ENCODE measurements at places on chromosomes 5 and 9.

GRCh38 chr9:96587338-96588315 is 32.0 kb downstream of the CDC14B start:
- DNase-seq, result no peak

DNA sequence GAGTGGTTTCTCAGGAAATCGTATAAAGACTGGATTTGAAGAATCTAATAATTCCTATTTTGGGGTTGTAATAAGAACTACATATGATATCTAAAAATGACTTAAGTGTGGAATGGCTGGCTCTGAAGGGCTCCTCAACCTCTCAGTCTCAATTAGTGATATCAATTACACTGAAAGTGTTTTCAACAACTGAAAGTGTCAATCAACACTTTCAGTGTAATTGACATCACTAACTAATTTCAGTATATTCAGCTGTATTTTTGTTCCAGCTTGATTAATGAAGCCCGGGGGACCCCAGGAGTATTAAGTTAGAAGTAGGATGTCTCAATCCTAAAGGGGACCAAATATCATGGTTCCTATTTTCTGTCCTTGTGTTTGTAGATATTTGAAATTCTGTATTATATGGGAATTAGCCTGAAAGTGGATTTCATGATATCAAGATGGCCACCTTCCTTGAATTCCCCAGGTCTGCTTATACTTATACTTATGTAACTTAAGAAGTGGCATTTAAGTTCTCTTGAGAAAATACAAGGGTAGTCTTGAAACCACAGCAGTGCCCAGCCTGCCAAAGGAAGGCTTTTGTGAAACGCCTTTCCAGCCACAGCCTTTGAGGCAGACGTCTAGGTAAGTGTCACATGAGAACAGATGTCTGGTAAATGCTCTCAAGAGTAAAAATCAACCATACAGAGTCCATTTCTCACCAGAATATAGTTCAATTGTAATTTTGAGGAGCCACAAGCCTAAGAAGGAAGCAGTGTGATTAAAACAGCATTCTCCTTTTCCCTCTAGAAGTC is 4.6 kb downstream of the BASP1 start:
- peak; percentile 31 for DNase-seq

DNA sequence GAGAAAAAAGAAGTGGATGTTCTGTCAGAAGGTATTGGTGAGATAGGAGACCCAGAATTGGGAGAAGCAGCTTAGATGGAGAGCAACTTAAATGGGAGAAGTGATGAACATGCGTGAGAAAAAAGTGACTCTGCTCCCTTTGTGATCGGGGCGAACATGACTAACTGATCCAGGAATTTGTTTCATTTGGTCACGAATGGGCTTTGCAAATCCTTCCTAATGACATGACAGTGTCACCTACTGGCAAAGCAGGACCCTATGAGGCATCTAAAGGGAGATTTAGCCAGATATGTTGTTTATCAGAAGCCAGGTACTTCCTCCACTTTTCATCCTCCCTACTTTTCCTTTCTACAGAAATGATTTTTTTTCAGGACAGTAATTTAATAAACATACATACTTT is 787.4 kb upstream of the RGMB start:
- peak; percentile 86 for DNase-seq

GRCh38 chr5:111144352-111144930 is 52.3 kb downstream of the WDR36 start:
- no peak for DNase-seq

- DNase-seq, result no peak
These were observed 8.9 kb upstream of the FOXB2 start for GRCh38 chr9:77010527-77010926.

- DNase-seq, result no peak
These were observed 4.3 kb upstream of the SQSTM1 start for GRCh38 chr5:179816401-179816795.

DNA sequence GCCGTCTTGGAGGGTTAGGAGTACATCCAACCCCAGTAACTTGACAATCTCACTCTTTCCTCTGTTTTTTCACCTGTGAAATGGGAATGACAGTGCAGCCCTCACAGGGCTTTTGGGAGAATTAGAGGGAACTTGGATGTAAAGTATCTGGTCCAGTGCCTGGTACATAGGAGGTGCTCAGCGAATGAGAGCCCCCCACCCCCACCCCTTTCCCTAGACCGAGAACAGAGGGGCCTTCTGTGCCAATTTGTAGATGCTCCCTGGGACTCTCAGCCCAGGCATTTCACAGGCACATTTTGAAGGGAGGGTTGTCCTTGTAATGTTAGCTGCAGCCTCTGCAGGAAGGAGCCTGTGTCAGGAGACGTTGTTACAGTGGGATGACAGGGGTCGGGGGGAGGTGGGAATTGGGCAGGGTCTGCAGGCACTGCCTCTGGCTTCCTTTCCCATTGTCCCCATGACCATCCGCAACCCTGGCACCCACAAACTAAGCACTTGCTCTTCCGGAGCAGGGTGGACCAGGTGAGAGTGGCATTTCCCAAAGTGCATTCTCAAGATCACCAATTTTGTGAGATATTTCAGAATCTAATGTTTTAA is 47.0 kb downstream of the AMBP start:
- no peak for DNase-seq

GRCh38 chr9:84822589-84823233 is 153.2 kb downstream of the NTRK2 start:
- DNase-seq, result no peak

DNA sequence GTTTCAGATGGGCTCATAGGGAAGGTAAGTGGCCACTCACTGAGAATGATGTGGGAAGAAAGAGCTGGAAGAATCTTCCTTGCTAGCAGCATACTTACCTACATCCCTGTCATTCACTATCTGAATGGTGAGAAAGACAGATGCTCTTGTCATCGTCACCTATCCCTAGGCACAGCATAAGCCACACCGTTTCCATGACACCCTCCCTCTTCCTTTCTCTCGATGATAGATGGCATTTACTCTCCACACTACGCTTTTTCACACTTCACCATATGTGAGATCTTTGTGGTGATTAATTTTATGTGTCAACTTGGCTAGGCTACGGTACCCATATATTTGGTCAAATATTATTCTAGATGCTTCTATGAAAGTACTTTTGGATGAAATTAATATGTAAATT is 44.4 kb upstream of the FER start:
- no peak for DNase-seq

DNA sequence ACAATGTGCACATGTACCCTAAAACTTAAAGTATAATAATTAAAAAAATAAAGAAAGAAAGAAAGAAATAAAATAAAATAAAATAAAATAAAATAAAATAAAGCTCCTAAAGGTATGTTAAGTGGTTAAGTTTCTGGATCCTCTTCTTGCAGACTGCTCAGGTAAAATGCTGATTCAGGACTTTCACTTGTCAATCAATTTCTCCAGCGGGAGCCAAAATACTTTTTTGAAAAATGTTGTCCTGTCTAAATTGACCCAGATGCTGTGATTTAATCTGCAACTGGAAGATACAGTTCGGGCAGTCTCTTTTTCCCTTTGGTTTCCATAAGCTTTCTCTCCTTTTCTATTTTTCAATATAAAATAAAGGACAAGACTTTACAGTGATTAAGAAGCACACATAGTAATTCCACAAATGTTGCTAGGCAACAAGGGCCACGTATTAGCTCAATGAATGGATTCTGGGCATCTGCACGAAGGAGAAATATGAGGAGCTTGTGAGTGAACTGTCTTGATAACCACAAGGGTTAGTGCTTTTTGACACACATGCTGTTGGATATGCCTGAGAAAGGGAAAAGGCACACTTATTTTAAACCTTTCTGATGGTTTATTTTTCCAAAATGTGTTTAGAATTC is 38.6 kb downstream of the HTR4 start:
- no peak for DNase-seq

GRCh38 chr5:38532165-38532669 is 24.2 kb downstream of the LIFR start:
- DNase-seq, result no peak

GRCh38 chr5:19891658-19892057 is 96.3 kb downstream of the CDH18 start:
- DNase-seq, result peak; percentile 82

DNA sequence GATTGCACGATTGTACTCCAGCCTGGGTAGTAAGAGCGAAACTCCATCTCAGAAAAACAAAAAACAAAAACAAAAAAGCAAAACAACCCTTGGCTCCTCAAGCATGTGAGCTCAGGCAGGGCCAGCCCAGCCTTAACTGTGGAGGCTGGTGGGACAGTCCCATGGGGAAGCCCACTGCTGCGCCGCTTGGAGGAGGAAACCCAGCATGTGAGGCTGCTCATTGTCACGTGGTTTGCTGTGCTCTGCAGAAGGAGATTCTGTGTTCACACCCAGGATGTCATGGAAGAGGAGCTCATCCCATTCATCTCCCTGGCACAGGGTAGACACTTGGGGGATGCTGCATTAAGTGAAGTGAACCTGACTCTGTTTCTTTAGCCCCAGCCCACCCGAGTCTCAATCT is 4.0 kb downstream of the ZBED3 start:
- no peak for DNase-seq

GRCh38 chr9:91711755-91712601 is 238.1 kb downstream of the ROR2 start:
- DNase-seq, result peak; percentile 59

- DNase-seq, result no peak
These were observed 217.1 kb downstream of the PIK3R1 start for GRCh38 chr5:68432682-68433081.

- DNase-seq, result no peak
These were observed 2.1 kb downstream of the SMIM32 start for GRCh38 chr5:136190904-136191303.

GRCh38 chr5:151202381-151203139 is 21.3 kb downstream of the CCDC69 start:
- DNase-seq, result peak; percentile 69

- DNase-seq, result no peak
These were observed 44.0 kb upstream of the NCS1 start for GRCh38 chr9:130128251-130128650.

DNA sequence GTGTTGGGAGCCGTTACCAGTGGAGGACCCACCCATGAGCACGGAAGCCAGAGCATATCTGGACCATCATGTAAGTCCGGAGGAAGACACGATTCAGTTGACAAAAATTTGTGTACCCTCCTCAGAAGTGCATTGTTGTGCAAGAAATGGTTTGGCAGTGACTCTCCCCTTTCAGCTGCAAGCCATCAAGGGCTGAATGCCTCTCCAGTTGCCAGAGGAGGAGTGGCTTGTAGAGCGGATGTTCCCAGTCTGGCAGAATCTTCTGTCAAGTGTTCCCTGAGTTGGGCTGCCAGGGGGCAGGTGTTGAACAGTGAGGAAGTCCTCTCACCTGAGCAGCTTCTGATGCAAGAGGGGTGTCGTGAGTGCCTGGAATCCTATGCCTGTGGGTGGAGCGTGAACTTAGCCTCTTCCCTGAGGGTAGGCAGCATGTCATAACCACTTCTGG is 27.6 kb upstream of the CDKN2AIPNL start:
- DNase-seq, result peak; percentile 87

GRCh38 chr5:180463216-180463900 is 30.8 kb upstream of the CNOT6 start:
- DNase-seq, result no peak

- no peak for DNase-seq
These were observed 26.7 kb upstream of the FCN1 start for GRCh38 chr9:134944351-134944802.

DNA sequence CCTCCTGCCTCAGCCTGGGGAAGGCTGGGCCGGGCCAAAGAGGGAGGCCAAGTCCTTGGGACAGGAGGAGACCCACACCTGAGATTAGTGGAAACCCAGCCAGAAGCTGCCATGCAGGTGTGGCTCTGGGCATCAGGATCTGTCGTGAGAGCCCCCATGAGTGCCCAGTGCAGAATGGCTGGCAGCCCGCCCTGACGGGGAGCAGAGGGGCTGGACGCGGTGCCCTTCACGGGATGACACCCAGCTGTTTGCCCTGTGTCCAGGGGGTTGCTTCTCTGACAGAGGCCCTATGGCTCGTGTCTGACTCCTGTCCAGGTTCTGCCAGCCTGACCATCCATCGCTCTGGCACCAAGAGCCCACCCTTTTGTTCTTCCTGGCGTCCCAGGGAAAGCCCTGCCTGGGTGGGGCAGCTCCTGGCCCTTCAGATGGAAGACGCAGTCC is 8.5 kb downstream of the DIPK1B start:
- no peak for DNase-seq

GRCh38 chr5:38319491-38319890 is 61.1 kb downstream of the EGFLAM start:
- peak; percentile 27 for DNase-seq

GRCh38 chr9:97188545-97188944 is 118.9 kb upstream of the CCDC180 start:
- DNase-seq, result no peak

DNA sequence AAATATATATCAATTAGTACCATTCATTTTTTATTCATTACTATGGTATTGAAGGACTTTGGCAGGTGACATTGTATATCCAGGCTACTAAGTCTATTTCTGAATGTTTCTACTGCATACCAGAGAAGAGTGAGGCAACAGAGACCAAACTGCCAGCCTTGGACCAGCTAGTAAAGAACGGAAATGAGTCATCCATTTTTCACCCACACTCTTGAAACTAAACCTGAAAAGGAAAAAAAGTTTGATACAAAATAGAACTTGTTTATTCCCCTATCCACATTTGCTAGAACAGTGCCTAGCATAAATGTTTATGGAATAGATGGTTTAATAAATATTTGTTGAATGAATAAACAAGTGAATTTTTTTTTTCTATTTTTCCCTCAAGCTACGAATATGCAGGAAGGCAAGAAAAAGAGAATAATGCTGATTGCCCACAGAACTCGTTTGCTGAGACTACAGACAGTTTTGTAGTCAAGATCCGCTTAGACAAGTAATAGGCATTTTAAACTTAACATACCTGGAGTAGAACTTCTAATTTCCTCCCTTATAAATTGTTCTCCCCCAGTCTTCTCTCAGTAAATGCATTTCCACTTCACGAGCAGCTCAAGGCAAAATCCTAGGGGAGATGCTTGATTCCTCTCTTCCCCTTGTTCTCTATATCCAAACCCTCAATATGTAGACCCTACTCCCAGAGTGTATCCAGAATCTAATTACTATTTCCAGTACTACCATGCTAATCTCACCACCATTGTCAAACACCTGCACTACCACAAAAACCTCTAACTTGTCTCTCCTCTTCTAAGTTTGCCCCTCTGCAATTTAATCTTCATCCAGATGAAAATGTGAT is 146.2 kb upstream of the RASA1 start:
- peak; percentile 93 for DNase-seq
